Fibroblast of the aortic adventitia (primary cell): ENCODE measurements at places on chromosomes 7 and 10.

GRCh38 chr10:119370972-119371703 is 163.8 kb downstream of the GRK5 start:
- DNase-seq = peak; percentile 89

DNA sequence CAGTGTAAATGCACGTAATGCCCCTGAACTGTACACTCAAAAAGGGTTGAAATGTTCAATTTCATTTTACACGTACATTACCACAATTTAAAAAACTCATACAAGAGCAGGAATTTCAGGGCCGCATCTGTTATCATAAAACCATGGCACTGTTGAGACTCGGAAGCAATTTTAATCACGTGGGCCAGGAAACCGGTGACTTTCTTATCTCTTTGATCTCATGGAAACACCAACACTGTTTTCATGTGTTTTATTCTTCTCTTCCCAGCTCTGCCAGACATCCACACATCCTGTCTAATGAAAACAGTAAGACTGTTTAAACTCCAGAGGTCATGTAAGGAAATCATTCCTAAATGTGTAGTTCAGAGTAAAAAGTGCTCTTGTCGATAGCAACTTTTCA is 35.9 kb downstream of the PTPRE start:
- DNase-seq = no peak

DNA sequence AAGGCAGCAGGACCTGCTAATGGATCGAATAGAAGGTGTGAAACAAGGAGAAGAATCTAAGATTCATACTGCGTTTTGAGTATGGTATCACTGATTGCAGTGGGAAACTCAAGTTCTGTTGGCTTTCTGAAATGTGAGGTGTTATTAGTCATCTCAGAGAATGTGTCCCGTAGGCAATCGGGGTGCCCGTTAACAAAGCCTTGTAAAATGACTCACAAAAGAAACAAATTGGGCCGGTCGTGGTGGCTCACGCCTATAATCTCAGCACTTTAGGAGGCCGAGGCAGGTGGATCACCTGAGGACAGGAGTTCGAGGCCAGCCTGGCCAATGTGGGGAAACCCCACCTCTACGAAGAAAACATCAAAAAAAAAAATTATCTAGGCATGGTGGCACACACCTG is 118.2 kb upstream of the C7orf33 start:
- DNase-seq = no peak

- no peak for DNase-seq
Observed at GRCh38 chr10:130453036-130453720, 317.0 kb downstream of the GLRX3 start.

- DNase-seq = no peak
Observed at GRCh38 chr10:130869179-130869841, 442.2 kb downstream of the TCERG1L start.

GRCh38 chr7:20435305-20435704 is 104.6 kb downstream of the ITGB8 start:
- DNase-seq = peak; percentile 81

GRCh38 chr10:15515202-15515601 is 144.1 kb upstream of the FAM171A1 start:
- no peak for DNase-seq
